Activated naive CD4-positive, alpha-beta T cell treated with anti-CD3 and anti-CD28 coated beads, Interleukin-2, amount 10 ng/mL, durations not matched to agents 7 days and 5 days (primary cell): ENCODE measurements at places on chromosomes 4 and X.

DNA sequence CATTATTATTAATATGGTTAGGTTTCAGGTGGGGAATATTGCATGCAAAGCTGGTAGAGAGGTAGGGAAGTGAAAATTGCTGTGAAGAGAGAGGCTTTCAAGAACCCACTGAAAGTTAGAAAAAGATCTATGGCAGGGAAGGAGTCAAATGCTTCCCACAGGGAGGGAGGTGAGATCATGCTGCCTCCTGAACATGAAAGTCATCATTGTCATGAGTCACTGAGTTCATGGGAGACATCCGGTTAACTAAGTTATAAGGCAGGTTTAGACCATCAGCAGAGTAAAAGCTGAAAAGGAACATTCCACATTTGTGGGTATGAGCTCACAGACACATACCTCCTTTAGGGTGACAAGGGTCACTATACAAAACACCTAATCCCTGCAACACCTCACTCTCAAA is 16.2 kb downstream of the GATB start:
- no peak for DNase-seq

DNA sequence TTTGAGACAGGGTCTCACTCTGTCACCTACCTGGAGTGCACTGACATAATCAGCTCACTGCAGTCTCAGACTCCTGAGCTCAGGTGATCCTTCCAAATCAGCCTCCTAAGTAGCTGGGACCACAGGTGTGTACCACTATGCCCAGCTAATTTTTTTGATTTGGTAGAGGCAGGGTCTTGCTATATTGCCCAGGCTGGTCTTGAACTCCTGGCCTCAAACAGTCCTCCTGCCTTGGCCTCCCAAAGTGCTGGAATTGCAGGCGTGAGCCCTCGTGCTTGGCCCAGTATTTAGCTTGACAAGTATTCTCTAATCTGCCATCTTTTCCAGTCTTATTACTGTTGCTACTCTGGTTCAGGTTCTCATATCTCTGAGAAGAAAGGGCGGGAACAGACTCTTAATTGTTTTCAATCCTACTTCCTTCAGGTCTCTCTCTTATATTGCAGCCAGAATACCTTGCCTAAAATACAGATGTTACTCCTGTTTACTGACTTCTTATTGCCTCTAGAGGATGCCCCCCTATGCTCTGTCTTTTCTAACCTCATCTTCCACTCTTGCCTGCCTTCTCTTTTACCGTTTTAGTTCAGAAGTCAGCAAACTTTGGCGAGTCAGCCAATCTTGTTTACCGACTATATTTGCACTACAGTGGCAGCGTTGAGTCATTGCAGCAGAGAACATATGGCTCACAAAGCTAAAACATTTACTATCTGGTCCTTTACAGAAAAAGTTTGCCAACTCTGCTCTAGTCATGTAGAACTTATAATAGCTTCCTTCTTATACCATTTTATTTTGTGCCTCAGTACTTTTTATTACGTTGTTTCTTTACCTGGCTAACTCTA is 19.0 kb downstream of the MRPL1 start:
- no peak for DNase-seq

GRCh38 chr4:143199503-143199902 is 14.8 kb downstream of the USP38 start:
- no peak for DNase-seq

- no peak for DNase-seq
Observed at GRCh38 chr4:133385161-133385954, 236.3 kb downstream of the PCDH10 start.

DNA sequence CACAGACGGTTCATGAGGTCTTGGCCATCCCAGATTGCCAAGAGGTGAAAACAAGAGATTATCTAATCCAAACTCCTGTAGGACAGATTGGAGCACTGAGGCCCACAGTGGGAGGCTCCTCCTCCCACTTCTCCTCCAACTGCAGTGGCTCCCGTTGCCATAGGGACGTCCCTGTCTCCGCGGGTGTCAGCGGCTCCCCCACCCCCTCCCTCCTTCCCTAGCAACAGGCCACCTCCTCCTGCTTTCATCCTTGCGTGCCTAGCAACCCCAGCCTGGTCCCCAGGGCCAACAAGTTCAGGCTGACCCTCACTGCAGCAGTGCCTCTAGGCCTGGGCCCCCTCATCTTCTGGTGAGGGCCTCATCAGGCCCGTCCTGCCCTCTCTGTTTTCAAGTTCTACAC is 6.8 kb upstream of the IQSEC2 start:
- peak; percentile 54 for DNase-seq

DNA sequence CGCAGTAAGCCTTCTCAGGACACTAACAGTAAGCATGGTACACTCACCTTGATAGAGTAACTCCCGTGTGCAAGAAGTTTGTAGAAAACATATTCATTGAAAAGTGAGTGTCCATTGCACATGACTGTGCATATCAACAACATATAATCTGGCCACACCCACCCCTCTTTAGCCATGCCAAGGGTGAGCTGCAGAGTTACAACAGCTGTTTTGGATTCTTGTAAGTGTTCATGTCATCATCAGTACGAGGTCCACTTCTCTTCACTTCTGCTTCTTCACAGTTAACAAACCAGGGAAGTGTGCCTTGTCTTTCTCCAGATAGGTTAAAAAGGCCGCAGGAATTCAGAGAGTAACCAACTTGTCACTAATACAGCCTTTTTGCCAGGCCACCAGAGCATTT is 116.6 kb downstream of the IRF2 start:
- no peak for DNase-seq
